Endothelial cell of umbilical vein (primary cell): ENCODE measurements at places on chromosomes 3 and 15. TPM values are rescaled to one million over a fixed set of nuclear protein-coding genes. Genes with fewer than 3 reads are reported as not detected.

GRCh38 chr3:127108796-127109195 lies 84.1 kb upstream of the PRR23E start:
- DNase-seq, result no peak
- no peaks in the 10 kb centered on the region for H3K36me3 ChIP-seq
- no peaks in the 10 kb centered on the region for H3K27me3 ChIP-seq
- H3K27ac ChIP-seq, result no peak overlapping the region
- H3K4me3 ChIP-seq, result no peak overlapping the region
- no peaks in the 10 kb centered on the region for H3K4me1 ChIP-seq

DNA sequence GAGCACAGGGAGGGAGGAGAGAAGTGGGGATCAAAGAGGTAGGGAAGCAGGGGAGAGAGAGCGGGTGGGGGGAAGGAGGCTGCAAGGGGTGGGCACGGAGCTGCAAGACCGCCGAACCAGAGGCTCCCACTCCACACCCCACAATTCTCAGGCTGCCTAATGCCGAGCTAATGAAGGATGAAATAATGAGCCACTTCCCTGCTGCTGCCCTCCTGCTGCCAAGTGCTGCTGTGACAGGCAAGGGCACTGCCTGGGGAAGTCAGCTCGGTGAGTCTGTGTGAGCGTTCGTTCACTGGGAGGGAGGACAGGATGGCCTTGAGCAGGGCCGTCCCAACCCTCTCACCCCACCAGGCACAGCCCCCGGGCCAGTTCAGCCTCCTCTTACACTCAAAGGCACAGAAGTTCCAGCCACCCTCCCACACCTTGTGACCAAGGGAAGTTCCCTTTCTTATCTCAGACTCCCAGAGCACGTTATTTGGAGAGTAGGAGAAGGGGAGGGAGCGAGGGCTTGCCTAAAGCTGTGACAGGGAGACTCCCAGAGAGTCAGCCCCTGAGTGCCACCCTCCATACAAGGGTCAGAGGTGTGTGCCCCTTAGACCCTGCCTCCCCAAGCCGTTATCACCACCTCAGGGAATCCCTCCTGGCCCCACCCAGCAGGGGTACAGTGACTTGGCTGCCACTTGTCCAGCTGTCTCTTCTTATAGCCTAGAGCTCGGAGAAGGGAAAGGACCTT lies 12.4 kb downstream of the GLYCTK start:
- no peaks in the 10 kb centered on the region for H3K36me3 ChIP-seq
- no peak overlapping the region for H3K27ac ChIP-seq
- peak; percentile 62 for DNase-seq

DNA sequence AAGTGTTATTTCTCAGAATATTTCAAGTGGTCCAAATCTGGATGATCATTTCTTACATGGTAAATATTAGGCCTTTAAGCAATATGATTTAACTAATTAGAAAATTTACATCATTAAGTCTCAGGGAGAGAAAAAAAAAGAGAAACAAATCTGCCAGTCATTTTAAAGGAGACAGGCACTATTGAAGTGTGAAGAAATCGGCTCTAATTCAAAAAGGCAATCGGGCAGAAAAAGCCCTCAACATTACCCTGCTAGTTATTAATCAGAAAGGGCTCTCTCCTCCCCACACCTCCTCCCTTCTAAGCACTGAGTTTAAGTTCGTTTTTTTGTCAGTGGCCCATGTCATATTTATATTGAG lies 215.9 kb downstream of the MEIS2 start:
- H3K4me1 ChIP-seq, result peaks cover 11% of the 10 kb centered on the region
- no peak for DNase-seq
- no peak overlapping the region for H3K27ac ChIP-seq

ALG3 gene
- 37.7 and 42.9 TPM in 2 replicates for total RNA-seq

DNA sequence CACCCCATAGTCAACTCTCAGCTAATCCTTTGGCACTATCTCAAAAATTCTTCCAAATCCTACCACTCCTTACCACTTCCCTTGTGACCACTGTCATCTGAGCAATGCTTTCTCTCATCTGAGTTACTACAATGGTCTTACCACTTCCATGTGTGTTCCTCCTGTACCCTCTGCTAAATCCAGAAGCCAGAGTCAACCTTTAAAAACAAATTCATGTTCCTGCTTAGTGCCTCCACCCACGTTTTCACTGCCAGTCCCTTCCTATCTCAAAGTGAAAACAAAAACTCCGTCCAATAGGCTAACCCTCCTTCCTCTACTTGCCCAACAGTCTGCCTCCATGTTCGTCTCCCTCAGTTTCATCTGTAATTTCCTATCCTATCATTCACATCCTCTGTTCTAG lies 109.0 kb downstream of the ADAMTS9 start:
- no peak overlapping the region for H3K27ac ChIP-seq
- H3K36me3 ChIP-seq, result no peaks in the 10 kb centered on the region
- DNase-seq, result peak; percentile 4
- H3K4me3 ChIP-seq, result no peak overlapping the region

GRCh38 chr3:2931265-2931664 lies 178.9 kb downstream of the IL5RA start:
- no peak overlapping the region for H3K4me3 ChIP-seq
- no peaks in the 10 kb centered on the region for H3K4me1 ChIP-seq
- no peak for DNase-seq
- no peaks in the 10 kb centered on the region for H3K27me3 ChIP-seq
- H3K27ac ChIP-seq, result no peak overlapping the region

GRCh38 chr3:123653221-123653682 lies 68.4 kb upstream of the HACD2 start:
- H3K27me3 ChIP-seq, result no peaks in the 10 kb centered on the region
- no peak overlapping the region for H3K27ac ChIP-seq
- no peaks in the 10 kb centered on the region for H3K36me3 ChIP-seq
- no peak overlapping the region for H3K4me3 ChIP-seq
- peaks cover 22% of the 10 kb centered on the region for H3K4me1 ChIP-seq
- DNase-seq, result peak; percentile 57

DNA sequence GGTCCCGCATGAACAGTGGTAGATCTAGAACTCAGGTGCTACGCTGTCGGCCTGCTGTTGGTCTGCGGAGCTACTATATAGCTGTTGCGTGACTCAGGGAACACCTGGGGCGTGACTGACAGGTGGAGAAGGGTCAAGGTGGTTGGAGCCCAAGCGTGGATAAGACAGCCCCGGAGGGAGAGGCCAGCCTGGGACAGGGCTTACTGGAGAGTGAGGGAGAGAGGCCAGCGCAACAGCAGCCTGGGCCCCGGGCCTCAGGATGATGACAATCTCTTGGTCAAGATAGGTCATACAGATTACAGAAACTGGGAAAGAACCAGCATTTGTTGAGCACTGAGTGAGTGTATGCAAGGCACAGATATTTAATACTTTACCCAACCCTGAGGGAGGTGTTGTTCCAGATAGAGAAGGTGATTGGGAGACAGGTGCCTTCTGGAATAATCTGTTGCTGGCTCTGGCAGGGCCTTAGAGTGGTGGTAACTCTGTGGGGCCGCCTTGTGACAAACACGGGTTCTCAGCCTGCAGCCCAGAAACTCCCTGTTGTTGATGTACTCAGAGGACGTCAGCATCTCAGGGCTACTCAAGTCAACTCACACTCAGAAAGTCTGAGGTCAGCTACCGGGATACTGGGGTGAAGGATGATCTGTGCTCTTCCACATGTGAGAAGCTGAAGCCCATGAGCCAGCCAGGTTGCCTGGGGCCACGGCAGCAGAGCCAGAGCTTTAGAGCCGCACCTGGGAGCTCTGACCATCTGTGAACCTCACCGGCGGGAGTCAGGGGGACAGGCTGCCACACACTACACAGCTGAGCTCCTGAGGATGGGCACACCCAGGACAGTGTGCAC lies 265.4 kb upstream of the HES1 start:
- no peaks in the 10 kb centered on the region for H3K27me3 ChIP-seq
- no peak for DNase-seq
- H3K27ac ChIP-seq, result peak overlapping the region; percentile 23

- H3K27ac ChIP-seq, result peak overlapping the region; percentile 46
- H3K4me1 ChIP-seq, result peaks cover 34% of the 10 kb centered on the region
- H3K27me3 ChIP-seq, result no peaks in the 10 kb centered on the region
- DNase-seq, result peak; percentile 37
- no peak overlapping the region for H3K4me3 ChIP-seq
These were observed 384.9 kb upstream of the THBS1 start for GRCh38 chr15:39195961-39196486.

GRCh38 chr15:29280514-29280913 lies 10.9 kb upstream of the NSMCE3 start:
- H3K4me3 ChIP-seq, result no peak overlapping the region
- H3K36me3 ChIP-seq, result no peaks in the 10 kb centered on the region
- H3K27me3 ChIP-seq, result peaks cover 1% of the 10 kb centered on the region
- H3K4me1 ChIP-seq, result no peaks in the 10 kb centered on the region
- DNase-seq, result no peak
